ENCODE measurements at places on chromosomes 12 and 14.

- no peak for DNase-seq
Observed at GRCh38 chr12:52558781-52559445, 6.0 kb upstream of the KRT71 start.

GRCh38 chr12:91877022-91877421 lies 268.6 kb downstream of the BTG1 start:
- DNase-seq: no peak

- DNase-seq: no peak
Observed at GRCh38 chr12:129552996-129553750, 350.7 kb downstream of the TMEM132D start.

DNA sequence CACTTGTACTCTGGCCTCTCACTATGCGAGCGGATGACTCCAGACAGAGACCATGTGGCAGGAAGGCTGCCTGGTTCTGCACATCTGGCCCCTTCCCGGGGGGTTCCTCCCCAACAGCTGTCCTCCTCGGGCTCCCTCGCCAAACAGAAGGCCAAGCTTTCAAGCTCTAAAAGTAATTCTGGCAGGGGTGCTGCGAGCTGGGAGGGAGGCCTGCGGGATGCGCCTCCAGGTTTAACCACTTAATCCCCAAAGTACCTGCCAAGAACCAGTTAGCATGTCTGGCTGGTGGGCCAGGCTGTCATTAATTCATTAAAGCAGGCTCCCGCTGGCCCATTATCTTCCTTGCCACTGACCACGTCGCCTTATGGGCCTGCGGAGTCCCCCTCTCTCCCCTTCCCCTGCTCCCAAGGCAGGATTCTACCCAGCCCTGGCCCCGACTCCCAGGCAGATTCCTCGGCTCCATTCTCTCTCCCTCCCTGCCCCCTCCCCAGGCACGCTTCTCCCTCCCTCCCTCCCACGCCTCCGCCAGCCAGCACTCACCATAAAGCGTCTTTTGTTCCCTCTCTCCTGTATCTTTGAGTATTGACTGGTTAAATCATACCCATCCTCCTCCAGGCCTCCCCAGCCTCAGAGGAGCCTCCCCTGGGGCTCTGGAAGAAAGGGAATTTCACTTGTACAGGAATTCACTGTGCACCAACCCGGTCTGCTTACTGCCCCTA lies 4.9 kb downstream of the HRK start:
- no peak for DNase-seq

GRCh38 chr12:50354908-50355307 lies 41.5 kb downstream of the FAM186A start:
- no peak for DNase-seq

GRCh38 chr12:2862876-2863275 lies 6.0 kb upstream of the TEX52 start:
- no peak for DNase-seq

- no peak for DNase-seq
Observed at GRCh38 chr12:27794818-27795584, 15.0 kb upstream of the MANSC4 start.

- no peak for DNase-seq
Observed at GRCh38 chr14:85501751-85502150, 28.2 kb upstream of the FLRT2 start.
